Hepatocyte (in vitro differentiated cells): ENCODE measurements at places on chromosomes 3 and 15. TPM values are rescaled to one million over a fixed set of nuclear protein-coding genes. Genes with fewer than 3 reads are reported as not detected.

The LRRIQ4 gene
- total RNA-seq, result not detected in 2 replicates

The MYZAP gene
- total RNA-seq, result 15.5 and 20.3 TPM in 2 replicates

The CCNDBP1 gene
- 56.7 and 60.3 TPM in 2 replicates for total RNA-seq

The FBXO40 gene
- not detected in 2 replicates for total RNA-seq

The TM6SF1 gene
- total RNA-seq, result 0.20 and 0.52 TPM in 2 replicates

The SOX2 gene
- 2.4 and 3.5 TPM in 2 replicates for total RNA-seq

The ARPIN gene
- total RNA-seq, result 6.8 and 8.6 TPM in 2 replicates

The CFAP20DC gene
- total RNA-seq, result 2.2 and 2.6 TPM in 2 replicates

The NSUN3 gene
- 9.0 and 9.6 TPM in 2 replicates for total RNA-seq

The ARNT2 gene
- total RNA-seq, result 4.6 and 5.3 TPM in 2 replicates

The TRH gene
- not detected in 2 replicates for total RNA-seq

The NUSAP1 gene
- total RNA-seq, result 25.9 and 26.6 TPM in 2 replicates

The GOLGA8B gene
- total RNA-seq, result 30.4 and 38.7 TPM in 2 replicates

The PPP1R14D gene
- 0.24 TPM in 1 of 2 replicates, not detected in the other for total RNA-seq

The SCN5A gene
- 0.48 and 1.3 TPM in 2 replicates for total RNA-seq

The GP5 gene
- 0.27 and 0.52 TPM in 2 replicates for total RNA-seq

The NMNAT3 gene
- total RNA-seq, result 8.3 and 12.3 TPM in 2 replicates

The REC114 gene
- not detected in 2 replicates for total RNA-seq

The NT5DC2 gene
- total RNA-seq, result 167 and 172 TPM in 2 replicates

The CAMP gene
- total RNA-seq, result not detected in 2 replicates

The PPP4R2 gene
- total RNA-seq, result 81.8 and 91.4 TPM in 2 replicates

The SMCO1 gene
- not detected in 2 replicates for total RNA-seq

The GOLGA8S gene
- 0.03 and 0.08 TPM in 2 replicates for total RNA-seq

The C3orf85 gene
- total RNA-seq, result 19.3 and 33.4 TPM in 2 replicates

The ROBO2 gene
- total RNA-seq, result 13.0 and 14.3 TPM in 2 replicates

The FAM162A gene
- 45.6 and 50.4 TPM in 2 replicates for total RNA-seq

The PLS1 gene
- total RNA-seq, result 21.1 and 22.8 TPM in 2 replicates

The CPNE4 gene
- 0.37 and 1.8 TPM in 2 replicates for total RNA-seq

The MYEF2 gene
- 16.2 and 26.9 TPM in 2 replicates for total RNA-seq

The CLDN18 gene
- 73.0 and 91.5 TPM in 2 replicates for total RNA-seq

The ANKRD63 gene
- total RNA-seq, result 0.30 TPM in 1 of 2 replicates, not detected in the other

The CDHR4 gene
- 0.57 TPM in 1 of 2 replicates, not detected in the other for total RNA-seq

The FBXL22 gene
- 0.60 and 0.76 TPM in 2 replicates for total RNA-seq

The GHRL gene
- total RNA-seq, result 12.4 and 14.0 TPM in 2 replicates

The PIGZ gene
- total RNA-seq, result 11.1 and 18.0 TPM in 2 replicates

The CDCP1 gene
- total RNA-seq, result 7.0 and 7.3 TPM in 2 replicates

The CD86 gene
- total RNA-seq, result 0.56 TPM in 1 of 2 replicates, not detected in the other

The ANKUB1 gene
- not detected in 2 replicates for total RNA-seq

The SNX33 gene
- 14.8 and 17.8 TPM in 2 replicates for total RNA-seq

The RBSN gene
- 19.1 and 19.4 TPM in 2 replicates for total RNA-seq

The OXTR gene
- total RNA-seq, result 1.6 and 1.9 TPM in 2 replicates

The NR2E3 gene
- total RNA-seq, result 0.12 TPM in 1 of 2 replicates, not detected in the other

The HEXA gene
- total RNA-seq, result 175 and 180 TPM in 2 replicates

The ESYT3 gene
- 0.60 and 1.1 TPM in 2 replicates for total RNA-seq

The GTF2A2 gene
- 42.9 and 50.9 TPM in 2 replicates for total RNA-seq
